ENCODE measurements at places on chromosomes 16 and 17.

GRCh38 chr17:55427587-55427882 lies 5.9 kb upstream of the MMD start:
- DNase-seq: no peak

DNA sequence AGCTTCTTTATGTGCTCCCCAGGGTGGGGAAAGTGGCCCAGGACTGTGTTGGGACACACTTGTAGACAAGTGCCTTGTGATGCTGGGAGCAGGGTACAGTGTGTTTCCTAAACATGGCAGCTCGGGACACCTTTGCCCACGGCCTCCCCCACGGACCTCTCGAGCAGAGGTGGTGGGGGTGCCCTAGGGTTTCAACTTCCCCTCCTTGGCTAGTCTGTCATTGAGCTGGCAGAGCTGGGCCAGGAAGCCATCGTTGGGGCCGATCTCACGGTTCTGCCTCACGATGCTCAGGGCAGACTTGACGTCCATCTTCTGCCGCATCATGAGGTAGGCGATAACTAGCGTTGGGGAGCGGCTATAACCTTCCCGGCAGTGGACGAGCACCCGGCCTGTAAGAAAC lies 9.4 kb downstream of the DUSP3 start:
- DNase-seq: no peak

- no peak for DNase-seq
Observed at GRCh38 chr17:55567240-55568214, 56.3 kb upstream of the SMIM36 start.

GRCh38 chr17:915538-916201 lies 63.9 kb downstream of the NXN start:
- DNase-seq: no peak

- no peak for DNase-seq
Observed at GRCh38 chr16:61002479-61003204, 1033.6 kb downstream of the CDH8 start.

GRCh38 chr17:29867643-29868181 lies 62.3 kb downstream of the SSH2 start:
- DNase-seq: no peak

DNA sequence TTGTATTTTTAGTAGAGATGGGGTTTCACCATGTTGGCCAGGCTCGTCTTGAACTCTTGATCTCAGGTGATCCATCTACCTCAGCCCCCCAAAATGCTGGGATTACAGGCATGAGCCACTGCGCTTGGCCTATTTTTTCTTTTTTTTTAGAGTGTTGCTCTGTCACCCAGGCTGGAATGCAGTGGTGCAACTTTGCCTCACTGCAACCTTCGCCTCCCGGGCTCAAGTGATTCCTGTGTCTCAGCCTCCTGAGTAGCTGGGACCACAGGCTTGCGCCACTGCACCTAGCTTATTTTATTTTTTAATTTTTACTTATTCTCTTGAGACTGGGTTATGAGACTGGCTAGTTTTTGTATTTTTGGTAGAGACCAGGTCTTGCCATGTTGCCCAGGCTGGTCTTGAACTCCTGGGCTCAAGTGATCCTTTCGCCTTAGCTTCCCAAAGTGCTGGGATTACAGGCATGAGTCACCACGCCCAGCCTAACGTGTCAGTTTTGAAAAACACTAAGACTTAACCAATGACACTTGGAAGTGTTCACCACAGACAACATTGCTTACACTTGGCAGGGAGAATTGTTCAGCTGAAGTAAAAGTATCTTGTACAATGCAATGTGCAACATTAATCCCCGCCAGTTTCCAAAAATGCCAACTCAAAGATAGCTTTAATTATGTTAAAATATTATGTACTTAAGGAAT lies 26.9 kb downstream of the ATAD5 start:
- no peak for DNase-seq

GRCh38 chr17:4948166-4948930 lies at the start of gene PFN1:
Gene PFN1 (minus strand): TSS chr17:4948530. CDS start chr17:4948394, 136 bp downstream.
- peak; percentile 90 for DNase-seq

DNA sequence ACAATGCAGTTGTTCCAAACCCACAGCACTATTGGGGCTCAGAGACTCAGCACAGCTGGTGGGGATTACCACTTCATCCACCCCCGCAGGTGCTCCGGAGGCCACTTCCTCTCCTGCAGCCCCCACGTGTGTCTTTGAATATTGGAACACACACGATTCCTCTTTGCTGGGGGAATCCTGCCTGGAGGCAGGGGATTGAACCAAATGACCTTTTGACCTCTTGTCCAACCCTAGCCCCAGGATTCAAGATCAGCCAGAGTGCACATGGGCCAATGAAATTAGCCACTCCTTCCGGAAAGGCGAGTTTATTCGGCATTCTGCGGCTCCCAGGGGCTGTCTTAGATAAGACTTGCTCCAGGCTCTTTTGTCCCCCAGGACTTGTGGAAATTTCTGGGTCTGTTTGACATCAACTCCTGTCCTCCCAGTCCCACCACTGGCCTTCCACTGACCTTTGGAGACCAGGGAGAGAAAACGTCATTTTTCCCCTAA lies 350.2 kb downstream of the FOXL1 start:
- DNase-seq: no peak

- no peak for DNase-seq
Observed at GRCh38 chr17:40293363-40293762, 5.7 kb downstream of the CDC6 start.

DNA sequence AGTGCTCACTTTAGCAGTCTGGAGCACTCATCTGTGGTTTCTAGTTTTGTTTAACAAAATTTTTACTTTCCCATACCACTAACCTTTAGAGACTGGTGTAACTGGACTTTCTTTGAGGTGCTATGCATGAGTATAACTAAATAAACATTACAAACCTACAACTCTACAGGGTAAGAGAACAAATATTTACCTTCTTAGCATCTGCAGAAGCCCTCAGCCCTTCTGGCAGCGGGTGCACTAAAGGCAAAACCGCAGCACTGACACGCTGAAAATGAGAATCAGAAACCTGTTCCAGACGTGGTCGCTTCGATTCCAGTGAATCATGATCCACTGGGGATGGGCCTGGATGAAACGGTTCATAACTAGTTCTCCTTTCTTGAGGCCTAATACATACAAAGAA lies 43.7 kb downstream of the NCOR1 start:
- no peak for DNase-seq

- DNase-seq: no peak
Observed at GRCh38 chr17:83116311-83116771, 36.9 kb downstream of the METRNL start.

All from activated CD4-positive, alpha-beta T cell treated with anti-CD3 and anti-CD28 coated beads, Interleukin-2, amount 50 U/mL, for 4 hours (primary cell).